ENCODE measurements at places on chromosomes 6 and 20.
A peak's percentile ranks its signal among the peaks of the same experiment; 100 is the strongest.

DNA sequence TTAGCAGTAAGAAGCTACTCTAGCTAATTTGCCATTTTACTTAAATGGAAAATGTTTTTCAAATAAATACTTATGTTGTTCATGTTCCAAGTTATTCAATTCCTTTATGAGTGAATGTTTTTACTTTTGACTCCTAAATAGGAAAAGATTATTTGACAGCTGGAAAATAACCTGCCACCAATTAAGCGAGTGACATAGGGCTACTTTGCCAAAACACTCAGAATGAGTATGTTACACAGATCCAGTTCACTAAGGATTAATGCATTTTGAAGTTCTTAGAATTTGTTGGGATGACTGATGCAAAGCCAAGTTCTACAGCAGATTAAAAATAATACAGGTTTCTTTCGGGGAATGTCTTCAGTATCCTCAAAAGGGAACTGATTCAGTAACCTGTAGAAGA is 144.4 kb downstream of the ADGRG6 start:
- no peak for DNase-seq

DNA sequence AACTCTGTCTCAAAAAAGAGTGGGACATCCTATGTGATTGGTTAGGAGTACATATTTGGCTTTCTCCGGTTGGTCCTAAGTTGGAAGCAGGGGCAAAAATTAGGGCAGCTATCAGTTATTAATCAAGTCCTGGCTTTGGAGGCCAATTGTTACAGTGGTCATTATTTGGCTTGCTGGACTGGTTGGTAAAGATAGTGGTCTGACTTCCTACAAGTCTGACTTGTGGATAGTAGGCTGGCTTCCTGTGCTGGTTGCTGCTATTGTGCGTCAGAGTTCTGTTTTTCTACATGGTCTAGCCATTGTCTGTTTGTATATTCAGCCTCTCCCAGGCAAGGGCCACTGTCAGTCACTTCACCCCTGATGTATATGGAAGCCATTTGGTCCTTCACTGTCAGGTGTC is 7.0 kb downstream of the ACOT8 start:
- DNase-seq, result no peak

DNA sequence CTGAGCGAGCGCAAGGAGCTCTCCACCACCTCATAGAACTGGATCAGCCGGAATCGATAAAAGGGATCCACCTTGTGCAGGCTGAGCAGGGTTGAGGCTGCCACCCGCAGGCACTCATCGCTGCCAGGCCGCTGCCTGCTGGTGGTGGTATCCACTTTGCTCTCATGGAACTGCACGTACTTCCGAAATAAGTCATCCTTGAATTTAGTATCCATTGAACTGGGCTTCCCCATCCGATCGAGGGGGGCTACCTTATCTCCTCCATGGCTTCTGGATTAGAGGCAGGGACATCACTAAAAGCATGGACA is 7.1 kb downstream of the SPATA2 start:
- no peak for DNase-seq

GRCh38 chr6:148217921-148218320 is 124.7 kb upstream of the SASH1 start:
- no peak for DNase-seq

DNA sequence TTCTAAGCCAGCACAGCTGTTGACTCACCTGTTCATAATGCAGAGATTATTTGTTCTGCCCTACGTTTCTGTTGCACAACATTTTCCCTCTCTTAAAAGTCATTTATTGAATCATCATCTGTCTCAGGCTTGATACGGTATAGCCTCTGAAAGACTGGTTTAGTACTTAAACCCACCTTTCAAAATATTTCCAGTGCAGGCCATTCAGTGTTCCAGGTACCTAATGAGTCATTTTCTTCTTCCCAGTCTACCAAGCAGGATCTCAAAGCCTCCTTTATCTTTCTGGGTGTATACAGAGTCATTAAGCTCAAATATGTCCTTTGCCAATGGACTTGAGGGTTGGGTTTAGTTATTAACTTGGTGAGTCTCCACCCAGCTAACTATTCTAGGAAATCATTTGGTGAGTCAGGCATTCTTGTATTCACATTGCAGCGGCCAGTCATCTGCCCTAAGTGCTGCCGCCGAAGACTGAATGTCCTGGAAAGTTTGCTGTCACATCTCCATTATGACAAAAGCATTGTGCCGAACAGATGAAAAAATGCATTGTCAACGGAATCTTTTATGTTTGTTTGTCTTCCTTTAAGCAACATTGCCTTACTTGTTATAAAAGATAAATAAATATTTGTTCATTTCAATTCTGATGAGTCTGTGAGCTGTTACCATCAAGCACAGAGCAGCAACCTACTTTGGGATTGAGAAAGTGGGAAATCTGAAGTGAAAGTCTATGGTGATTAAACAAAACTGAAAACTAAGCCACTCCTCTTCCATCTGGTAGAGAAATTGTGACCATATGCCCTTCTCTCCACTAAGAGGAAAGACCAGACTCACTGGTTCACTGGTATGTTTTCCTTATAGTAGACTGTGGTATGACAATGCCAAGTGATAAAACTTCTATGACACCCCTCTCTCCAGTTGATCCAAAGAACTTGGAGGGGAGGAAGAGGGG is 14.3 kb upstream of the FAM135A start:
- no peak for DNase-seq

DNA sequence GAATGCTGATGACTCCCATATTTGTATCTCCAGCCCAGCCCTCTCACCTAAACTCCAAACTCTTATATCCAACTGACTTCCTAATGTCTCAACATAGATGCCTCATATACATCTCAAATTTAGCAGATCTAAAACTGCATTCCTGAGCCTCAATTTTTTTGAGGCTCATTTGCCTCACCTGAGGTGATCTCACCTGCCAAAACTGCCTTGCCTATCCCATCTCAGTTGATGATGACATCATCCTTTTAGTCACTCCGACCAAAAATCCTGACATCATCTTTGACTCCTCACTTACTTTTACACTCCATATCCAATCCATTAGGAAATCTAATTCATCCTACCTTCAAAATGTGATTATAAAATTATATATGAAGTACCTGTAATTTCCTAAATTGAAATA is 25.6 kb upstream of the SLPI start:
- no peak for DNase-seq

GRCh38 chr6:131258010-131258652 is 122.9 kb downstream of the AKAP7 start:
- DNase-seq, result no peak

GRCh38 chr6:11241793-11242201 is 9.3 kb upstream of the NEDD9 start:
- no peak for DNase-seq

DNA sequence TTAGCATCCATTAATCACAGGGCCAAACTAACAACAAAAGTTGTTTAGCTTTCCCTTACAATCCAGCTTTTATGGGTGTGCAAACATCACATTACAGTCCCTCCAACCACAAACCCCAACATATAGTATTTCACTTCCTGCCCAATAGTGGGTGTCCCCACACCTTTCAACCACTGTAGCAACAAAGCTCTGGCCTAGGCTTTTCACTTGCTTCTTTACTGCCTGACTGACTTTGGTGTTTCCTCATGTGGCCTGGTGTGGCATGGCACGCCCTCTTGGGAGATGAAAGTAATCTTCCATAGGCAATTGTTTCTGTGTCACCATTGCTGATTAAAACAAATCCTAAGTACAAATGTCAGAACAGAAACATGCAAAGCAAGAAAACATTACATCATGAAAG is 46.3 kb downstream of the MCM8 start:
- DNase-seq, result peak; percentile 68

DNA sequence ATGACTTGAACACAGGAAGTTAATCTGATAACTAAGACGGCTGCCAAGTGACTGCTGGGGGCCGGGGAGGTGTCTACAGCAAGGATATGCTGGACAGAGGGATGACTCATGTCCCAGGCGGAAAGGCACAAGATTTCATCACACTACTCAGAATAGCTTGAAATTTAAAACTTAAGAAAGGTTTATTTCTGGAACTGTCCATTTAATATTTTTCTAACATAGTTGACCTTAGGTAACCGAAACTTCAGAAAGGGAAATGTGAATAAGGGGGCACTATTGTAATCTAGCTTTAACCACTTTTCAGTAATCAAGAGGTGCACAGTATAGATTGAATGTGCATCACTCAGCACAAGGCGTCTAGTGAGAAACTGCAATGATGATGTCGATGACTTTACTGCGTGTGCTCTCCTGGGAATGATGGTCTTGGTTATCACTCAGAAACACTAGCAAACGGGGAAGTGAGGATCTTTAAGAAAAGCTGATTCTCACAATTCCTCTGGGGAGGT is 171.5 kb downstream of the QKI start:
- DNase-seq, result peak; percentile 53

DNA sequence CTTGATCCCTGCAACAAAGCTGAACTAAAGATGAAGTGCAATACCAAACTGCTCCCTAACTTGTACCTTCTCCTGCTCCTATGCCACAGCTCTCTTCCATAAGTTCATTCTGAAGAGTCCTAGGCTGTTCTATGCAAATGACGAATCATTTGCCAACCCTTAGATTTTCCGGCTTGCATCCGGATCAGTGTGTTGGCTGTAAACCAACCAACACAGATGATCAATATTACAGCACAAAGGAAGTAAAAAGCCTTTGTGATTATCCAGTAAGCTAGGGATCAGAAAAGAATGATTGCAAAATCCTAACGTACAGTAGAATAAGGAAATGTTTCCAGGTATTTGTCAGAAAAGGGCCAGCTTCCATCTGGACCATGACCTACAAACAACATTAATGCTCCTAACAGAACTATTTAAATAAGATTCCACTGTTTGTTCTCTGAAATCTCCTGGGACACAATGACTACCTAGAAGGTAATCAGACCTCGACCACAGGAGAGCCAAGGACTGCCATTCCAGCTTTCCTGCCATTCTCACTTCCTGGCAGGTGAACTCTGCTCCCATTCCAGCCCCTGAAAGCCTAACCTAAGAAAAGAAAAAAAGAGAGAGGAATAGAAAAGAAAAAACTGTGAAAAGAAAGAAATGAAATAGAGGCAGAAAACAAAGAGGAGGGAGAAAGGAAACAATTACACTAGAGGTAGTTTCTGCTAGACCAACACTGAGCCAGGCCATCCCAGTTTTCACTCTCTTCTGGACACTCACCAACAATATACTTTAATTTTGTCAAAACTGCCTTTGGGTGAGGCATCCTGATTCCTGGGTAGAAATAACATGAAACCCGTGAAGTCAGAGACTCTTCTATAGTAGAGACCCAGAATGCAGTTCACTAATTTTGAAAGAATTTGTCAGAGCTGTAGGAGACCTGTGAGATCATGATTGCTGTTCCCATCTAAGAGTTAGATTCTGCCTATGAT is 19.7 kb downstream of the GMDS start:
- DNase-seq, result no peak

DNA sequence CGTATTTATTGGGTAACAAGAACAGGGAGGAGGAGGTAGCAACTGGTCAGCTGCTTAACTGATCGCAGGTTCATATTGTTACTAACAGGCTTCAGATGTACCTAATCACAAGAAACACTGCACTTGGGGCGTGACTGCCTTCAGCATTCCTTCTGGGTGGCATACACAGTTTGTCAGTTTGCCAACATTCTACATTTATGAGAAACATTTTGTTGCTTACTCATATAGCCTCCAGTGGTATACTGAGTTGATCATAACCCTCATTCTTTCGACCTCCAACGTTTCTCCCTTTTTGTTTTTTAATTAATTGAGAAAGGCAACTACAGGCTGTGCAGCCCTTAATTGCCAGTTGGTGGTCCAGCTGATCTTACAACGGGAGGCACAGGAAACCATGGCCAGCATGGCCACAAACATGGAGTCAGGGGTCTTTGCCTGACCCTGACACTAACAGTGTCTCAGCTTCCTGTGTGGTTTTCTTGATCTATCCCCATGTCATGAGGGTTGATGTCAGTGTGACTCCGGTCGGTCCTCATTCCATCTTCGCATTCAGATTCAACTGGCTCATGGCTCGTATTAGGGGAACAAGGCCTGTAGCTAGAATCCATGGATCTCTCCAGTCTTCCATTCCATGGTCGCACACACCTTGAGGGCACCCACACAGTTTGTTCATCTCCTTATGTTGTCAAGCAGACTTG is 9.4 kb downstream of the EPB41L2 start:
- no peak for DNase-seq

GRCh38 chr20:36261389-36262105 is 25.3 kb downstream of the AAR2 start:
- no peak for DNase-seq

GRCh38 chr6:105746509-105746908 is 339.6 kb upstream of the PRDM1 start:
- DNase-seq, result peak; percentile 82

DNA sequence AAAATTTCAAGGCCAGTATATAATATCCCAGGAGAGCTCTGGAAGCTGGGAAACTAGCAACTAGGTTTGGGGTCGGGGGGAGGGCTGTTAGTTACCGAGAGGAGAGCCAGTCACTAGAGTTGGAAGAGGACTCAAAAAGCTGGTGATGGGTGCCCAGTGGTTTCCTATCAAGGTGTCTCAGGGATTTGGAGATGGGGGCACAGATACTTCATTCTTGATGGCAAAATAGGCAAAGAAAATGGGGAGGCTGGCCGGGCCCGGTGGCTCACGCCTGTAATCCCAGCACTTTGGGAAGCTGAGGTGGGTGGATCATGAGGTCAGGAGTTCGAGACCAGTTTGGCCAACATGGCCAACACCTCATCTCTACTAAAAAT is 805 bp downstream of the PHF1 start:
- DNase-seq, result no peak

GRCh38 chr6:91654793-91655192 is 1067.9 kb upstream of the MAP3K7 start:
- no peak for DNase-seq

DNA sequence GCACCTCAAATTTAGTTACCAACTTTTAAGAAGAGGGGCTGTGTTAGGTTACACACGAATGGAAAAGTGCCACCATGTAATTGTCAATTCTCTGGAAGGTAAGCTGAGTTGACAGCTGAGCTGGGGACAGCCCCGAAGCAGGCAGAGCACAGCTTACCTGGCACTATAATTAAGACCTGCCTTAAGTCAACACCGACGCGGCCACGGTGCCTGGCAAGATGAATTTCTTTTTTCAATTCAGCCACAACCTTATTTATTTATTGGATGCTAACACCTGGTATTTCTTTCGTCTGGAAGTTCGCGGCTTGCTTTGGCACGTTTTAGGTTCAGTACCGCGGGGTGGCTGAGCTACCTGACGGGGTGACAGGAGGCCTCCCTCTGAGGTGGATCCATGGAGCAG is 40.6 kb upstream of the NFATC2 start:
- no peak for DNase-seq

GRCh38 chr6:106162921-106163320 is 76.8 kb downstream of the PRDM1 start:
- DNase-seq, result no peak

GRCh38 chr20:1894471-1894950 is 696 bp upstream of the SIRPA start:
- peak; percentile 75 for DNase-seq

All from hematopoietic multipotent progenitor cell treated with erythropoietin and hydrocortisone succinate and interleukin-3 and kit ligand, for 4 days (in vitro differentiated cells).